Right renal pelvis (tissue), 4 donors: ENCODE measurements at places on chromosomes 5 and 9. TPM values are rescaled to one million over a fixed set of nuclear protein-coding genes. Genes with fewer than 3 reads are reported as not detected.

DNA sequence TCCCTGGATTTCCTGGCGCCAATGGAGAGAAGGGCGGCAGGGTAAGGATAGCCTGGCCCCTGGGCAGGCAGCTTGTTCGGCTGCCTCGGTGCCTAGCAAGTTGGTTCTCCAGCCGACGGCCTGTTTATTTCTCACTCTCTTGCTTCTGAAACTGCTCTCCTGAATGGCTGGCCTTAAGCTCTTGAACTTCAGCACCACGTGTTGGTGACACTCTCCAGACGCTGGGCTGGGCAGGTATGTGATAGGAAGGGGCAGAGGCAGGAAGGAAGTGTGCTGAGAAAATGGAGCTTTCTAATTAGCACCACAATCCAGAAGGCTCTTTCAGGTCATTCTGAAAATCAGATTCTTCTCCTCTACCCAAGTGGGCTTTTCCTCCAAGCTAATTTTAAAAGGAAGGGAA is 91.4 kb upstream of the FCN2 start:
- no peak for DNase-seq

TEX53 gene
- polyA plus RNA-seq: not detected

SLC27A6 gene
- 1.6 TPM for polyA plus RNA-seq

GRCh38 chr5:143554187-143554717 is 150.8 kb upstream of the NR3C1 start:
- no peak for DNase-seq

- no peak for DNase-seq
Observed at GRCh38 chr5:135456238-135457099, 4.3 kb upstream of the TIFAB start.

DNA sequence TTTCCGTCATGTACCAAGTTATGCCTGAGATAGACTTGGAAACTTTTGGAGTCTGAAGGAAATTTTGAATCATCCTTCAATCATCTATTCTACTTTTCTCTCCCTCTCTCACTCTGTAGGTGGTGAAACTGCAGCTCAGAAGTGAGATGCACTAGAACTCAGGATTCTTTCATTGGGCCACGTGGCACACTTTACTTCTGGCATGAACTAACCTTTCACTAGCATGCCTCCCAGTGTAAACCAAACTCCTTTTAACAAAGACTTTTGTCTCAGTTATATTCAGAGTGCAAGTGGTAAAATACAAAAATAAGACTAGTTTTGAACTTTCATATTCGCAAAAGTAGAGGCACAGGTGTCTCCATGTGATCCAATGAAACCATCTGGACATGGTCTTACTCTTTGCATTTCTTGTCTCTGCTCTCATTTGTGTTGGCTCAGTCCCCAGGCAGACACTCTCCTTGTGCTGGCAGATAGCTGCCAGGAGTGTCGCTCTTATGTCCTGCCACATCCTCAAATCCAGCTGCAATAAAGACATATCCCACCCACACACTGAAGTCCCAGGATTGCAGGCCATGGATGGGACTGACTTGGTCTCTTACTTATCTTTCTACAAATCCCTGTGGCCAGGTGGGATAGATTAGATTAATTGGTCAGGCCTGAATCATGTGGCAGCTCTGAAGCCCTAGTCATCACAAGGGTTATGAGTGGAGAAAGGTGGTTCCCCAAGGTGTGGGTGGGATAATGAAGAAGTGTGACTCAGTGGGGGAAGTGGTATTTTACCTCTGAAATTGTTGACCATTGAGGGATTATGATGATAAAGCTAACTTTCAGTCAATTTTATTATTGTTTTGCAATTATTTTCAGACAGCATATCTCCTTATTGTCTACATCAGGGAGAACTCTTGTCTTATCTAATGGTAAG is 267.5 kb downstream of the GABRB2 start:
- DNase-seq: no peak
